Right renal pelvis (tissue), 4 donors: ENCODE measurements at places on chromosomes 6 and 20.

GRCh38 chr6:127494240-127494767 lies 24.8 kb downstream of the MTCL3 start:
- no peak for DNase-seq

GRCh38 chr20:3494218-3494617 lies 23.4 kb downstream of the ATRN start:
- DNase-seq, result no peak

DNA sequence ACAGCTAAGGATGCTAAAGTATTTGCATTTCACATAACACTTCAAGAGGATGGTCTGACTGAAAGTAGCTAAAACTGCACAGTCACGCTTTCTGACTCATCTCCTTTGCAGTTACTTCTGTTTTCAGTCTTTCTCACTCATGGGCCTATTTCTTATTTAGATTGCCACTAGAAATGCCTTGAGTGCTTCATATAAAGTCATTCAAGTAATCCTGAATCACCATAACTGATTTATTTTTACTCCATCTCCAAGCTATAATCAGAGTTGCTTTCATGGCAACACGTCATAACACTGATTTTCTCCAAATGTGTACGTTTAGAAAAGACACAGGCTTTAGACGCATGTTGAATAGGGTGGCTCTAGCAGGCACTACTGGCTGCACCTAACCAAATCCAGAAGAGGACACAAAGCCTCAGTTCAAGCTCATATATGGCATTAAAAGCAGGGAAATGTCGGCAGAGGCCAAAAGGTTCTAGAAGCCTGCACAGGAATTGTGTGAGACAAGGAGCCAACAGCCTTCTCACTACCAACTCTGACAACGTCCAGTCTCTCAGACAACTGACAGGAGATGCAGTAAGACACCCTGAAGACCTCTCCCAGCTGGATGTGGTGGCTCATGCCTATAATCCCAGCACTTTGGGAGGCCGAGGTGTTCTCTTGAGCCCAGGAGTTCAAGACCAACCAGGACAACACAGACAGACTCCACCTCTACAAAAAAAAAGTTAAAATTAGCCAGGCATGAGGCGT lies 64.1 kb upstream of the BEND6 start:
- DNase-seq, result no peak

- no peak for DNase-seq
Measured at GRCh38 chr6:6790891-6791290, 202.4 kb downstream of the LY86 start.

DNA sequence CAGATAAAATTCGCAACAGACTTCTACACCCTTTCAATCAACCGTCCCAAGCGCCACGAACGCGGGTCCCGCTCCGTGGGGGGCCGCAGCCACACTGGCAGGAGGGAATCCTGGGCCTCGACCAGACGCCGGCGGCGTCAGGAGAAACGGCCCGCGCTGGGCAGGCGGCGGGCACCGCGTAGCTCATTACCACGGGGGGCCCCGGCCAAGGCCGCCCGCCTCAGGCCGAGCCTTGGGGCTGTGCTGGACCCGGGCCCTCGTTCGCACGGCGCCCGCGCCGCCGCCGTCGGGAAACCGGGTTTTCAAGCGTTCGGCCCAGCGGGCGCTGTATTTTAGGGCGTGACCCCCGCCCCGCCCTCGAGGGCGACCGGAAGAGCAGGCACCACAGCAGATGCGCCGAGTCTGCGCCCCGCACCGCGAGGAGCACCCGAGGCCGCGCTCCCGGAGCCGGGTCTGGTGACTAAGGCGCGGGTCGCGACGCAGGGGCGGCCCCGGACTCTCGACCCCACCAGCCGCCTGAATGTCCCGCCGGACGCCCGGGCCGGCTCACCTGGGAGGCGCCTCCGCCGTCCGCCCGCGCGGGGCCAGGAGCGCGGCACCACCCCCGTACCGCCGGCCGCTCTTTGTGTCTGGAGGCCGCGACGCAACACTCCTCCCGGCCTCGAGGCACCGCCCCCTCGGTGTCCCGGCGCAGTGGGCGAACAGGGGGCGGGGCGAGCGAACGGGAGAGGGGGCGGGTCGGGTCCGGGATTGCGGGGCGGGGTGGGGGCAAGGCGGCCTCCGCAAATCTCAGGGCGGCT lies at the start of gene NINL:
NINL (minus strand) TSS at position 627 of the 800 bp plus-strand sequence. CDS start 58,944 bp downstream, outside the sequence.
- DNase-seq, result peak; percentile 53

DNA sequence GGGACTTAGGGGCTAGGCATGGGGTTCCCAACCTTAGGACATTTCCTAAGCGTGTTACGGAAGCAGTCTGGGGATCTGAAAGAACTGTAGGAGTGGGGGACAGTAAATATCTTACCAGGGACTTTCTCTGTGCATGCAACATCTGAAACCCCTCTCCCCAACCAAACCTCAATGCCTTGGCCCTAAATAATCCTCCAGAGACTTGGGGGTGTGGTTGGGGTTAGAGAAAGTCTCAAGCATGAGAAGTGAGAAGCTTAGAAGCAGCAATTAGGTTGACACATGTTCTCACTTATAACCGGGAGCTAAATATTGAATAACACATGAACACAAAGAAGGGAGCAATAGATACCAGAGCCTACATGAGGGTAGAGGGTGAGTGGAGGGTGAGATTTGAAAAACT lies 74.7 kb downstream of the HTR1E start:
- DNase-seq, result no peak

DNA sequence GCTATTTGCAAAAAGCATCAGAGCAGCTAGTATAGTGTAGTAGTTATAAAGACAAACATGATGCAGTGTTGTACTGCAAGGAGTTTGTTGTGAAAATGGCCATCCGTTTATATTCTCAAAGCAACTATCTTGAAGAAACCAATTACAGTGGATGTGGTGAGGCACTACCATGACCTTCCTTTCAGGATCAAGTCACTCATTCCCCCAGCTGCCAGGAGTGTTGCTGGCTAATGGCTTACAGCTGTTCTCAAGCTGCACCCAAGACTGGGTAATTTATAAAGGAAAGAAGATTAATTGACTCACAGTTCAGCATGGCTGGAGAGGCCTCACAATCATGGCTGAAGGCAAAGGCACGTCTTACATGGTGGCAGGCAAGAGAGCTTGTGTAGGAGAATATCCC lies 29.0 kb downstream of the ADGRF4 start:
- no peak for DNase-seq

DNA sequence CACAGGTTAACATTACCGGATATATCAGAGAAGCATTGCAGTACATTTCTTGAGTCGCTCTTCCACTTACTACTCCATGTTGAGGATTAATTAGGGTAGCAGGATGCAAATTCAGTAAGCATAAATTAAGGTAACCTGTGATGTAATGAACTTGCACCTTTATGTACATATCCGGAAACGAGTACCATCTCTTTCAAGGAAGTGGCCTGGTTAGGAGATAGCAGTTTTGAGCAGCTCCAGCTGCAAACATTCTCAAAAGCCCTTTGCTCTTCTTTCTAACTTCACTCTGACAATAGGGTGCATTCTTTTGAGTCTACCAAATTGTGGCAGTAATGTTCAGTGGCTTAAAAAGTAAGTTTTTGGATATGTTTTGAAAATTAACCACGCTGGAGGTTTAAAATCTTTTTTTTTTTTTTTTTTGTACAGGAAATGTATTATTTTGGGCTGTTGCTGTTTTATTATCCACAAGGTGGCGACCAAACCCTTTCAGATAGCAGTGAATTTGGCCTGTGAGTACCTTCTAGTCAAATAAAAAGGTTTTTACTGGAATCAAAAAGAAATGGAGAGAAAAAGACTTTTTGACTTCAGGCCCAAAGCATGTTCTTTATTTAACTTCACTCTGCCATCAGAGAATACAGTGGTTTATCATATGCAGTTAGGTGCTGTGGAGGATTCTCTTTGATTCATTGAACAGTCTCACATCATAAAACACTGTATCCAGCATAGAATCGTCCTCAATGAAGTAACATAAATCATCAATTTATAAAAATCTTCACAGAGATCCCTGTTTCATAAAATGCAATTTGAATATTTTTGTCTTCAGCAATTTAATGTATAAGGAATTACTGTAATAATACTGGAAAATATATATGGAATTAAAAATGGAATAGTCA lies 8.9 kb downstream of the FAM217B start:
- peak; percentile 31 for DNase-seq

GRCh38 chr6:89910902-89911240 lies 16.6 kb downstream of the GJA10 start:
- DNase-seq, result no peak

GRCh38 chr6:113684382-113684901 lies 172.7 kb upstream of the MARCKS start:
- no peak for DNase-seq

DNA sequence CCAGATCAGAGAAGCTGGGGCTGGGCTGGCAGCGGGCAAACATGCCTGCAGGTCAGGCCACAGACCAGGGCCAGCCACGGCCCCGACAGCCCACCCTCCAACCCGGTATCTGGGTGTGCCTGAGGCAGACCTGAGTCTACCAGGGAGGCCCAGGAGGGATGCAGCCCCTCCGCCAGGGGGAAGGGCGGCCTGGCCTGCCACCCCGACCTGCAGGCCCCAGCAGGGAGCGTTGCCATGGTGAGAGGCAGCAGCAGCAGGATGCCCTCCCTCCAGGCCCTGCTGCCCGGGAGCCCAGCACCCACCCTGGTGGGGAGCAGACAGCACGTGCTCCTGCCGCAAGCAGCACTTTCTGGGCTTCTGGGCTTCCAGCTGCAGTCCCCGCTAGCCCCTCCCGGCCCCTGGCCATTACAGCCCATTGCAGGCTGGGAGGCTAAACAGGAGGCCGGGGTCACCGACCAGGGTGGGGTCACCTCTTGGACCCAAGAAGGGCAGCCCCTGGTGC lies 3.8 kb upstream of the EEF1A2 start:
- DNase-seq, result no peak

- no peak for DNase-seq
Measured at GRCh38 chr6:157760589-157761330, 62.3 kb upstream of the SNX9 start.

- DNase-seq, result no peak
Measured at GRCh38 chr6:141667580-141668309, 465.0 kb upstream of the GJE1 start.

GRCh38 chr6:149455031-149455732 lies 29.6 kb downstream of the ZC3H12D start:
- no peak for DNase-seq

GRCh38 chr6:53113742-53114141 lies 34.9 kb downstream of the GCM1 start:
- DNase-seq, result no peak

DNA sequence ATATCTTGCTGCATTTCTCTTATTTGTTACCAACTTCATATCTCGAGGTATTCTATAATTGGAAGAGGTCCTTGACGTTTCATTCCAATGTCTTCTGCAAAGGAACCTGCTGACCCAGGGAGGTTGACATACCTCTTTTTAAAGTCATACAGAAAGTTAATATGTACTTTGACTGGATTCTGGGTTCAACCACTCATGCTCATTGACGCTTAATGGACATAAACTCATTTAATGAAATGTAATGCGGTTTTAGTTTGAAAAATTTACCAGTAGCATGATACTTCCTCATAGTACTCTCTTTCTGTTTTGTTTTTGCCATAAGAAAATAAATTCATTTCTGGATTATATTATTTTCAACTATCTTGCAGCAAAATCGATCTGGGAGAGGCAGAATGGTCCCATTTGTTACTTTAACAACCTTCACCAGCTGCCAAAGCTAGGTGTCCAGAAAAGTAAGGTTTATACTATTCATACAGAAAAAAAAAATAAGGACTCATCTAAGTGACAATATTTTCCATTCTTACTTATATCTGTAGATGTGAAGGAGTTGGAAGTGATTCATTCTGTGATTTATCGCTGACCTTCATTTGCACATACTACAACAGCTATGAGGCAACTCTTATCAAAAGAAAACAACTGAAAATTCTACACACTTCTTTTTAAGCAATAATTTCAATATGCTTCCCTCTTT lies 101.6 kb downstream of the ATXN1 start:
- no peak for DNase-seq

DNA sequence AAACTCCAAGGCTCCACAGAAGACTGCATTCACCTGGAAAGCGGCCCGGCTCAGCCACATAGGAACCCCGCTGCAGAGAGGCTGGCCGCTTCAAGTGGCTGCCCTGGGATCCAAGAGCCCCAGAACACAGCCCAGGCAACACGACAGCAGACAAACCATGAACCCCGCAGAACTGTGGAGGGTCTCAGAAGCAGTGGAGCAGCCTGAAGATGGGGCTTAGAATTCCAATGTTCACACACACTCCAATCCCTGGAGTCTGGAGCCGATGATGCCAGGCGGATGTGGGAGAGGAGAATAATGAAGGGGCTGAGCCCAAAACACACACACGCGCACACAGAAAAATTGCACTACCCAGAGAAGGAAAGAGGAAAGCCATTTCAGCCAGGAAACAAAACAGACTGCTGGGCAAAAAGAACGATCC lies 52.4 kb downstream of the NINL start:
- no peak for DNase-seq

DNA sequence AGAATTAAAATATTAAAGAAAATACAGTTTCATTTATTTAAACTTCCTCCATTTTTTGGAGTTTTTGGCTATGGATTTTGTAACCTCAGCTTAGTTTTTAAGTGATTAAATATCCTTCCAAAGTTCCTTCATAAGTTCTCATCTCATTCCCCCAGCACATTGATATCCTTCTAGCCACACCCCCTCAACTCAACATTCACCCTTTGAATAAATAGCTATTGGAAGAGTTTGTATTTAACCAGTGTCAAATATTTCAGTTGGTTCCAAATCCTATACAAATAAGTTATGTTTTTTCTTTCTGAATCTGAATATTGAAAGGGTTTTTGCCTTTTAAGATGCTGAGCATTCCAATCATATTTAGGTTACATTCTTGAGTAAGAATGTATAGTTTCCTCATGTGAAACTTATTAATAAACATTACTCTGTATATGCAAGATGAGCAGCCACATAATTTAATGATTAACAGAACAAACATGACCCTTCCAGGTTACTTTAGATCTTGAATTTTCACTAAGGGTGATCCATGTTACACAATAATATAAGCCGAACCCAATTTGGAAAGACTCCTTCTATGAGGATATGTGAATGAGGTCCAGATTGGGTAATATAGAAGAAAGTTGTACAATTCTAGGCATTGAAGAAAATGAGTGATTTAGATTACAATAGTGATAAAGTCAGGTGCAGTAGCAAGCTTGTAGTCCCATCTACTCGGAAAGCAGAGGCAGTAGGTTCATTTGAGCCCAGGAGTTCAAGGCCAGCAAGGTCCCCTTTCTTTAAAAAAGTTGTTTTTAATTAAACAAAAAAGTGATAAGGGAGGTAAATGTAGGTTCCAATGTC lies 13.6 kb downstream of the GLYATL3 start:
- DNase-seq, result no peak

DNA sequence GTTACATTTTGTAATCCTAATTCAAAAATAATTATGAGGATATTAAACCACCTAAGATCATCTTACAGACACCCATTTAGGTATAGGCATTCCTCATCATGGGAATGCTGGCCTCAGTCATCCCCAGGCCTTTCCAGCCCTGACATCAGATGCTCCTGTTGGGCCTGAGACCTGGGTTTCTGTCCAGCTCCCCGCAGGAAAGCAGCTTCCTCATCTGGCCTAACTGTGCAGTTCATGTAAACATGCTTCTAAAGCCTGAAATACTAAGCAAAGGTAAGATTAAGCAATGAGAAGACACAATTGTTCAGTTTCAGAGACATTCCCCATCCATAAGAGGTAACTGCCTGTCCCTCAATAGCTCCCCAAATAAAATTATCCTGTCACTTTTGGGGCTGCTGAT lies 19.0 kb downstream of the ETV7 start:
- DNase-seq, result no peak

GRCh38 chr6:20211941-20212391 lies 303 bp downstream of the MBOAT1 start:
- no peak for DNase-seq

- DNase-seq, result no peak
Measured at GRCh38 chr20:4918473-4918872, 82.8 kb downstream of the SLC23A2 start.
